Fibroblast of lung (primary cell): ENCODE measurements at places on chromosomes 3 and 15.

DNA sequence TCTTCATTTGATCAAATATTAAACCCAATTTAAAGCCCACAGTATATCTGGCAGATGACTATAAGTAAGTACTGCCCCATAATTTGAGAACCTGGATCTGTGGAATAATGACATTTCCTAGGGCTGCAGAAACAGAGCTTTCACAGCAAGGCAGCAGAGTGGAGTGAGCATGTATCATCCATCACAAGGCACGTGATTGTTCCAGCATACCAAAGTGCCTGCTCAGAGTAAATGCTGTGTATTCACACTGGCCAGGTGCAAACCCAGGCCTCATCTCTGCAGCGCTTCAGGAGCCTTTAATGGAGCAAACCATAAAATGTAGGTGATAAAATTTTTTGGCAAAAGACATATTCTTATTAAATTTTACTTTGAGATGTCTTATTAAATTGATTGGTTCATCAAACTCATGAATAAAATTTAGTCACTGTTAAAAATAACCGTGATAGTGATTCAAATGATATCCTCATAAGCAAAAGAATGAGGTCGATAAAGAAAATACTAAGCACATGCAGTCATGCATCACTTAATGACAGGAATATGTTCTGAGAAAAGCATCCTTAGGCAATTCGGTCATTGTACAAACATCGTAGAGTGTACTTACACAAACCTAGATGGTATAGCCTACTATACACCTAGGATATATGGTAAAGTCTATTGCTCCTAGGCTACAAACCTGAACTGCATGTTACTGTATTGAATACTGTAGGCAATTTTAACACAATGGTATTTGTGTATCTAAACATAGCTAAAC is 99.3 kb upstream of the SLC24A5 start:
- H3K4me1 ChIP-seq = no peaks in the 10 kb centered on the region
- no peaks in the 10 kb centered on the region for H3K27me3 ChIP-seq
- H3K36me3 ChIP-seq = no peaks in the 10 kb centered on the region
- no peak overlapping the region for H3K27ac ChIP-seq
- DNase-seq = no peak

DNA sequence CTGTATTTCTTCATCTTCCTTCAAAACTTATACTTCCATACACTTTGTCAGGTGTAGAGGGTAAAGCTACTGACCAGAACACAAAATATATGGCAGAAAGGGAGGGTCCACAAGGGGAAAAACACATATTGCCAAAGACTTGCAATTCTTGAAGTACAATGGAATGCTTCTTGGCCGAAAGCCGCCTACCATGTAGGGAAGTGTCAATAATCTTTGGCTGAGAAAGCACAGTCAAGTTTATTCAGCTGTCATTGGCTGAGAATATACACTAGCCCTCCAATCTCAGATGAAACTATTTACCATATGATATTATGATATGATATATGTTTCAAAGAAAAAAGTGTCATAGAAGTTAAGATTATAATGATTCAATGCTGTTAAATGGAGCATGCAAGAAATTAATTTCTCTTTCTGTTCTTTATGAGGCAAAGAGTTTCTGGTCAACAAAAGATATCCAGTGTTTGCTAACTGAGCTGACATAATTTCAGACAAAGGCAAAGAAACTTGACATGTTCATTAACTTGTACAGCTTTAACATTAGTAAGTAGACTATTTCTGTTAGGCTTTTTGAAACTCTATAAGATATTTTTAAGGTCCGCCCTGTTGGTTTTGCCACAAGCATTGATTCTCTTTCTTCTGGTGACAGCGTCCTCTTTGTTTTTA is 89.0 kb upstream of the LPP start:
- H3K27ac ChIP-seq = no peak overlapping the region
- peaks cover 5% of the 10 kb centered on the region for H3K4me1 ChIP-seq
- no peak for DNase-seq
- no peaks in the 10 kb centered on the region for H3K27me3 ChIP-seq
- no peaks in the 10 kb centered on the region for H3K36me3 ChIP-seq

- no peaks in the 10 kb centered on the region for H3K36me3 ChIP-seq
- no peak overlapping the region for H3K27ac ChIP-seq
- no peak overlapping the region for H3K4me3 ChIP-seq
- H3K27me3 ChIP-seq = no peaks in the 10 kb centered on the region
These were observed 116.8 kb downstream of the AKAP13 start for GRCh38 chr15:85497172-85497569.

DNA sequence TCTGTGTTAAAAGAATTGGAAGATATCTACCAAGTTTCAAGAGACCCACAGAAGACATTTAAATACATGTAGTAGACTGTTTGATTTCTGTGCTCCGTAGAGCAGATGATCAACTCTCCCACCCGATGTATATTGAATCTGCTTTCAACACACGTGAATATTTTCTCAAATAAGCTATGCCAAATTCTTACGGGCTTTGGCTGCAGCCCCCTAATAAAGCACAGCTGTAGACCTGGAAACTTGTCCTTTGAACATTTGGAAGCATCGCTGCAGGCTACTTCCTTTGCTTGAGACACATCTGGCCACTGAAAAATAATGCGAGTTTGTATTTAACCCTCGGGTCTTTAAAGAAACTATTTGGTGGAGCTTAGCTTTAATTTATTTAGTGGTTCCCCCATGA is 98.3 kb upstream of the SELENOK start:
- H3K27ac ChIP-seq = no peak overlapping the region
- H3K27me3 ChIP-seq = no peaks in the 10 kb centered on the region
- H3K4me1 ChIP-seq = no peaks in the 10 kb centered on the region
- H3K36me3 ChIP-seq = no peaks in the 10 kb centered on the region
- DNase-seq = no peak

DNA sequence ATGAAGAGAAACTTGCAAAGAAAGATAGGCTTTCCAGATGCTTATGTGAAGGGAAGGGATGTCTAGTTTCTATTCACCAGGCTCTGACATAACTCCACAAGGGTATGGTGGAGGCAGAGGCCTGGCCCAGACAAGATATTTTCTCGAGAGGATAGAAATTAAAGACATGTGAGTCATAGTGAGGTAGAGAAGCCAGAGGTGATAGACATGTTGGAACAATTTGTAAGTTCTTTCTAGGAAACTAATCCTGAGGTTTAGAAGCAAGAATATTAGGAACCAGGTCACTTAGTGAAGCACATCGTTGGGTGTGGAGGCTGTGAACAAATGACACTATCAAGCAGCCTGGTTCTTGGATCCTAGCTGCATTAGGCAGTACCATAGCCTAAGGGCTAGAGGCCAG is 176.9 kb downstream of the BBX start:
- no peaks in the 10 kb centered on the region for H3K27me3 ChIP-seq
- no peak for DNase-seq
- no peaks in the 10 kb centered on the region for H3K4me1 ChIP-seq
- H3K4me3 ChIP-seq = no peak overlapping the region
- H3K36me3 ChIP-seq = no peaks in the 10 kb centered on the region

- H3K4me3 ChIP-seq = no peak overlapping the region
- peaks cover 5% of the 10 kb centered on the region for H3K36me3 ChIP-seq
- H3K4me1 ChIP-seq = peaks cover 41% of the 10 kb centered on the region
- no peak overlapping the region for H3K27ac ChIP-seq
- no peaks in the 10 kb centered on the region for H3K27me3 ChIP-seq
These were observed 127.8 kb downstream of the GHSR start for GRCh38 chr3:172320468-172320867.

DNA sequence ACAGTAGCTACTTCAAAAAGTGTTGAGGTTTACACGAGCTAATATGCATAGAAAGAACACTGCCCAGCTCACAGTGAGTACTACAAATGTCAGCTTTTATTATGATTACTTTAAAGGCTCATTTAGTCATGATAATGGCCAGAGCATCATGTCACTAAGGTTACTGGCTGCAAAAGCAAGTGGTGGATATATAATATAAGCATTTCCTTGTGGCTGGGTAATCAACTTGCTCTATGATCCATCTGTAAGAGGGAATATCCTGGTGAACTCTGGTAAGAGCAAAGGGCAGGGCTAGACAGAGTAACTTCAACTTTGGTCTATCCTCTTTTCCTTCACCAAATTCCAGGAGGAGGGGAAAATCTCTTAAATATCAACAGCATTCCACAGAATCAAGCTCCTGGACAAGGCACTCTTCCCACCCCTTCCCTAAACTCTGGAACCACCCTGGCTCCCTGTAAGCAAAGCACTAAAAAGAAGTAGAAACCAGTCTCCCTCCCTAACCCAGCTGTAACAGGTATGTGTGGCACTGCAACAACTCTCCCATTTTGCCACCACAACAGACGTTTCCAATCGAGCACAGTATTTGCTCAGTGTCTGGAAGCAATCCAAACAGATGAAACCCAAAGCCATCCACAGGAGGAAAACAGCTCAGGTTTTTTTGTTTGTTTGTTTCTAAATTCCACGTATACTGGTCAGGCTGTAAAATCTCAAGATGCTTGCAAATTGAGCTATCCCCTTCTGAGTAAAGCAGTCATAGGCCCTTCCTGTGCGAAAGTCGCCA is 13.4 kb downstream of the B4GALT4 start:
- no peaks in the 10 kb centered on the region for H3K4me1 ChIP-seq
- no peak overlapping the region for H3K4me3 ChIP-seq
- no peak overlapping the region for H3K27ac ChIP-seq
- peaks cover 9% of the 10 kb centered on the region for H3K36me3 ChIP-seq
- H3K27me3 ChIP-seq = no peaks in the 10 kb centered on the region

- no peak for DNase-seq
- H3K4me1 ChIP-seq = peaks cover 2% of the 10 kb centered on the region
- H3K4me3 ChIP-seq = no peak overlapping the region
These were observed 35.8 kb downstream of the MLH1 start for GRCh38 chr3:37029111-37029510.

DNA sequence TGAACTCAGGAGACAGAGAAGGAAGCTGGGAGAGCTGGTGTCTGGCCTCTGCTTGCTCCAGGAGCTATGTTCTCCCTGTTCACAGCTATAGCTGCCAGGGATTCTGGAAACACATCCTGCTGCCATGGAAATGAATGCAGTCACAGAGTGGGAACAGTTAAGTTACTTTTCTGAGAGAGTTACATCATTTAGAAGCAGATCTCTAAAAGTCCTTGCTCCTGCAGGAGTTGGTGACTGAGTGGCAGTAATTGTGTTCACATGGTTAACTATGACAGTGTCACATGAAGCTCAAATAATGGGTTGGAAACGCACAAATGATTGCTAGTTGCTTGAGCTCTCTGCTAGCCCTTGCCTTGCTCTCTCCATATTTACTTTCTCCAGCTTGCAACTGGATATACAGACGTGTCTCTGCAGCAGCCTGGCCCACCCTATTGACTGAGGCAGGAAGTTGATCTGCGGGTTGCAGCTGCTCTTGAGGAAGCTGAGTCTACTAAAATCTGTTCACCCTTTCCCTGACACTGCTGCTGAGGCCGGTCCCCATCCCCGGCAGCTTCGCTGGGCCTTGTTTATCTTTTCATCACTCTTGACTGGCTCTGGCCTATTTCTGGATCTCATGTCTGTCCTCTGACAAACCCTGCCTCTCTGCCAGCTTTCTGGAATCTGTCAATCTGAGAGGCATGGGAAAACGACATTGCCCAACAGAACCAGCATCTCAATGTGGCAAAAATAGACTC is 16.7 kb upstream of the ISLR start:
- peaks cover 22% of the 10 kb centered on the region for H3K27me3 ChIP-seq
- H3K36me3 ChIP-seq = no peaks in the 10 kb centered on the region
- H3K27ac ChIP-seq = no peak overlapping the region

DNA sequence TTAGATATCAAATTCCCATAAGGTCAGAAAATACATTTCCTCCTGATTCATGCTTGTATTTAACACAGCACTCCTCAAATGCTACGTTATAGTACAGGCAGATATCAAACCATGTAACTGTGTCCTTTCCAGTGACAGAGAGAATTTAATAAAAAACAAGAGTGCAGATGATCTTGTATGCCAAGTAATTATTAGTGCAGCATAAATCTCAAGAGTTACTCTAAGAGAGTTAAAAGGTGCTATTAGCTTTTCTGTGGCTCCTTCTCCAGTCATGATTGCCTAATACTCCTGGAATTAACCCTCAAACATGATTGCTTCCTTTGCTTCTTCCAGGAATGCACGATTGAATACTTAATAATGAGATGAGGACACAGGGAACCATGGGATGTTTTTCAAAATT is 413.0 kb upstream of the DPH6 start:
- no peaks in the 10 kb centered on the region for H3K27me3 ChIP-seq
- no peak overlapping the region for H3K4me3 ChIP-seq
- no peak overlapping the region for H3K27ac ChIP-seq
- DNase-seq = peak; percentile 42

DNA sequence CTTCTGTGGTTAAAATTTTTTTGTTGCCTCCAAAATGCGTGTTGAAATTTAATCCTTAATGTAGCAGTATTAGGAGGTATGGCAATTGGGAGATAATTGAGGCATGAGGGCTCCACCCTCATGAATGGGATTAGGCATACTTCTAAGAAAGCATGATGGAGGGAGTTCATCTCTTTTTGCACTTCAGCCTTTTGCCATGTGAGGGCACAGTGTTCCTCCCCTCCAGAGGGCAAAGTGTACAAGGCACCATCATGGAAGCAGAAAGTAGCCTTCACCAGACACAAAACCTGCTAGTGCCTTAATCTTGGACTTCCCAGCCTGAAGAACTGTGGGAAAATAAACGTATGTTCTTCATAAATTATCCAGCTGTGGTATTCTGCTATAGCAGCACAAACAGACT is 429.5 kb downstream of the ZIC1 start:
- no peaks in the 10 kb centered on the region for H3K27me3 ChIP-seq
- H3K36me3 ChIP-seq = no peaks in the 10 kb centered on the region

DNA sequence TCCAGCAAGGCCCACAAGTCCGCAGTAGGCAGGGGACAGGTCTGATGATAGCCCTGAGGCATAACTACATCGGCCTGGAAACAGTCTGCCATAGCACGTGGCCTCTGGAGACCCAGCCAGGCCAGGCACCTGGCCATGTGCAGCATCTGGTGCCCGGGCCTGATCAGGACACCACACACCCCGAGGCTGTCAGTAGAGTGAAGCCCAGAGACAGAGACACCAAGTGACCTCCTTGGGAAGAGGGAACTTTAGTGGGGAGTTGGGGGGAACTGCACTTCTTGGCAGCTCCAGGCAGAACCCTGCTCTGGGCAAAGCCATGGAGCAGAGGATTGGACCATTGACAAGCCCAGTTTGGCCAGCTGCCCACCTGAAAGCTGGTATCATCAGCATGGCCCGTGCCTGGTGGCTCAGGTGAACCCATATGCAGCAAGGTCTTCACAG is 1.2 kb downstream of the SHISA5 start:
- no peak overlapping the region for H3K27ac ChIP-seq
- DNase-seq = no peak
- no peaks in the 10 kb centered on the region for H3K36me3 ChIP-seq
- peaks cover 12% of the 10 kb centered on the region for H3K4me1 ChIP-seq
